ENCODE measurements at places on chromosomes 12 and 14.

GRCh38 chr14:23028799-23029198 lies 5.9 kb downstream of the PSMB5 start:
- H3K4me3 ChIP-seq, result peak overlapping the region; percentile 38
- peak overlapping the region; percentile 65 for H3K27ac ChIP-seq
- peak; percentile 90 for ATAC-seq
- H3K4me1 ChIP-seq, result peaks cover 38% of the 10 kb centered on the region
- no peaks in the 10 kb centered on the region for H3K27me3 ChIP-seq

GRCh38 chr14:73717266-73717665 lies 3.1 kb upstream of the PNMA1 start:
- H3K4me1 ChIP-seq, result peaks cover under 1% of the 10 kb centered on the region
- no peaks in the 10 kb centered on the region for H3K27me3 ChIP-seq
- no peak for ATAC-seq
- H3K27ac ChIP-seq, result no peak overlapping the region
- H3K4me3 ChIP-seq, result no peak overlapping the region
- H3K36me3 ChIP-seq, result peaks cover 81% of the 10 kb centered on the region

- no peaks in the 10 kb centered on the region for H3K4me1 ChIP-seq
- no peak overlapping the region for H3K4me3 ChIP-seq
- ATAC-seq, result no peak
- H3K27ac ChIP-seq, result no peak overlapping the region
- H3K27me3 ChIP-seq, result no peaks in the 10 kb centered on the region
Observed at GRCh38 chr14:101582294-101582693, 21.0 kb downstream of the DIO3 start.

GRCh38 chr12:106097011-106097410 lies 41.7 kb downstream of the NUAK1 start:
- peaks cover 45% of the 10 kb centered on the region for H3K27me3 ChIP-seq
- no peaks in the 10 kb centered on the region for H3K4me1 ChIP-seq
- H3K4me3 ChIP-seq, result no peak overlapping the region
- no peak overlapping the region for H3K27ac ChIP-seq
- ATAC-seq, result no peak

DNA sequence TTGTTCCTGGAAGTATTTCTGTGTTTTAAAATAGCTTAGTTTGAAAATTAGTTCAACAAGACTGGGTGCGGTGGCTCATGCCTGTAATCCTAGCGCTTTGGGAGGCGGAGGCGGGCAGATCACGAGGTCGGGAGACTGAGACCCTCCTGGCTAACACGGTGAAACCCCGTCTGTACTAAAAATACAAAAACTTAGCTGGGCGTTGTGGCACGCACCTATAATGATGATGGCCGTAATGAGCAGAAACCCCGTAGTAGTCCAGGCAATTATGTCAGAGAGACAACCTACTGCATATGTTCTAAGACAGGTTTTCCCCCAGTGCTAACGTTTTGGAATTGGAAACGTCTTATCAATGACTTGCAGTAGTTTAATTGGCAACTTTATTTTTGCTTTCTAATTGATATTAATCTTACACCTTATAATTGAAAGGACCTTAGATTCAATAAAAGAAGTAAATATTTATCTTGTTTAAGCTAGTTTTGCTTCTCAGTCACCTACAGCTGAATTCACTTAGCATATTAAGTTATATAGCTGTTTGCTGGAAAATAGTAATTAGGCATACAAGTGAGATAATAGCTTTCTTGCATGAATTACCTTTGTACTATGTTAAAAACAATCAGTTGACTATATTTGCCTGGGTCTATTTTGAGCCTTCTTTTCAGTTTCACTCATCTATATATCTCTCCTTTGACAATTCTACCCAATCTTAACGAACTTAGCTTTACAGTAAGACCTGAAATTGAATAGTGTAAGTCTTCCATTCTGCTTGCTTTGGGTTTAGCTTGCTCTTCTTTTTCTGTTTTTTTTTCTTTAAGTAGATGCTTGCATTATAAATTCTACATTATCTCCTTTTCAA lies 15.6 kb downstream of the CLECL1 start:
- H3K36me3 ChIP-seq, result no peaks in the 10 kb centered on the region
- H3K27me3 ChIP-seq, result no peaks in the 10 kb centered on the region
- no peak overlapping the region for H3K27ac ChIP-seq
- peaks cover 5% of the 10 kb centered on the region for H3K4me1 ChIP-seq

- no peak overlapping the region for H3K4me3 ChIP-seq
- H3K36me3 ChIP-seq, result peaks cover 17% of the 10 kb centered on the region
- H3K27me3 ChIP-seq, result no peaks in the 10 kb centered on the region
- no peak for ATAC-seq
- H3K27ac ChIP-seq, result no peak overlapping the region
Observed at GRCh38 chr14:74488786-74489397, 4.2 kb downstream of the NPC2 start.

DNA sequence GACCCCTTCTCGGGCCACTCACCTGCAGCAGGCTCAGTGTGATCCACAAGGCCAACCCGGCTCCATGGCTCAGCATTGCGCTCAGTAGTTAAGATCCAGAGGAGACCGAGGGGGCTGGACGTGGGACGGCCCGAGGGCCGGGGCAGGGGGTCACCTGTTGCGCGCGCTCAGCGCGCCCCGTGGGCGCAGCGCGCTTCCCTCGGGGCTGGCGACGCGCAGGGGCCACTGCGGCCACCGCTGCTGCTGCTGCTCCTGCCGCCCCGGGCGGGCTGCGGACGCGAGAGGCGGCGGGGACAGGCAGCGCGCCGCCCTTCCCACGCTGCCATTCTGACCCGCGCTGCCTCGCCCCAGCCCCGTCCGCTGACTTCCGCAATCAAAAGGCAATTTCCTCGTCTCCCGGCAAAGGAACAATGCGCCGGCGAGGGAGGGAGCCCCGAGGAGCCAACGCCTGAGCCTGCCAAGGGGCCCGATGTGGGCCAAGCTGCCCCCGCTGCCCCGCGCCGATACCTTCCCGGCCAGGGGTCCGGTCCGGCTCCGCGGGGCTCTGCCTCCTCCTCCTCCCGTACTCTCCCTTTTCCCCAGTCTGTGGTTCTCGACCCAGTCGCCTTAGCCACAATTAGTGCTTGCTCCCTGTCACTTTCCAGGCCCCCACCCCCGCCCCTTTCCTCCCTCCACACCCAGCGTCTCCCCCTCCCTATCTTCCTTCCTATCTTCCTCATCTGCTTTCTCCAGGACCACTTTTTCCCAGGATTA lies 27.3 kb downstream of the PTPRB start:
- peak overlapping the region; percentile 40 for H3K4me3 ChIP-seq
- peak; percentile 19 for ATAC-seq
- H3K27me3 ChIP-seq, result peaks cover 44% of the 10 kb centered on the region
- H3K27ac ChIP-seq, result no peak overlapping the region
- H3K36me3 ChIP-seq, result no peaks in the 10 kb centered on the region

DNA sequence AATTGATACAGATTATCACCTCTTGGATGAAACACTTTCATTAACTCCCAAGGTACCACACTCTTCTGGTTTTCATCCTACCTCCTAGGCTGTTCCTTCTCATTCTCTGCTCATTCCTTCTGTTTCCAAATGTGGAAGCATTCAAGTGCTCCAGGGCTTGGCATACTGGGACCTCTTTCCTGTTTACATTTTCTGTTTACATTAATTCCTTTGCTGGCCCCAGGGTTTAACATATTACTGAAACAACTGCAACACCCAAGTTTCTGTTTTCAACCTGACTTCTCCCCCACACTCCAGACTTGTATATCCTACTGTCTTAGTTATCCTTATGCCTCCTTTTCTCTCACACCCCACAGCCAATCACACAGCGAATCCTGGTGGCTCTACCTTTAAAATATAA lies 386.3 kb upstream of the GARIN6 start:
- H3K4me1 ChIP-seq, result no peaks in the 10 kb centered on the region
- no peak for ATAC-seq
- no peaks in the 10 kb centered on the region for H3K36me3 ChIP-seq
- no peak overlapping the region for H3K4me3 ChIP-seq

Measured in activated T-helper 17 cell treated with anti-CD3 and anti-CD28 coated beads, Interleukin-2, amount 50 U/mL, for 72 hours (primary cell).